Left hindlimb (tissue), 1 donor: ENCODE measurements at places on chromosomes 16 and 17.

- no peak for DNase-seq
Measured at GRCh38 chr16:27503662-27504061, 46.1 kb downstream of the GTF3C1 start.

GRCh38 chr17:63741143-63741407 lies 524 bp downstream of the STRADA start:
- no peak for DNase-seq

GRCh38 chr17:3986939-3987335 lies 22.7 kb upstream of the ATP2A3 start:
- no peak for DNase-seq

DNA sequence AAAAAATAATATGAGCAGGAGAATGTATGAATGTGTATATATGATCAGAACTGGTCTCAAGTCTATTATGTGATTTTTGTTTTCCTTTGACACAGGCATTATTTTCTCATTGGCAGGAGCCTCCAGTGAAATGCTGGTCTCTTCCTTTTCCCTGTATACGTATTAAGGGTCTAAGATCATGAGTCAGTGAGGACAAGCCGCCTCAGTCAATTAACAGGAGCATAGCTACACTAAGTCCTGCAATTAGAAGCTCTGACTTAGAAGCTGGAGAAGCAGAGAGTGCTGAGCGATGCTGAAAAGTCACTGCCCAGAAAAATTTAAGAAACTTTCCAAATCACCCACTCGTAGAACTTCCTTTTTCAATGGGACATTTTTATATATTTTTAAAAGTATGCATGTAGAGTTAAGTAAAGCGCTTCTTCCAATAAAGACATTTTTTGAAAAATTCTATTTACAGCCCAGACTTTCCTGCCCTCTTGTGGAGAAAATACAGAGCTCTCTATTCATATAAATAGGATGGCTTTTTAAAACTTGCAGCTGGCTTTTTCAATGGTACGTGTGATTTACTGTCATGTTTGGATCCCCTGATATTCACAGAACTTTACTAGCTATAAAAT lies 70.2 kb upstream of the PSMD7 start:
- DNase-seq: no peak

DNA sequence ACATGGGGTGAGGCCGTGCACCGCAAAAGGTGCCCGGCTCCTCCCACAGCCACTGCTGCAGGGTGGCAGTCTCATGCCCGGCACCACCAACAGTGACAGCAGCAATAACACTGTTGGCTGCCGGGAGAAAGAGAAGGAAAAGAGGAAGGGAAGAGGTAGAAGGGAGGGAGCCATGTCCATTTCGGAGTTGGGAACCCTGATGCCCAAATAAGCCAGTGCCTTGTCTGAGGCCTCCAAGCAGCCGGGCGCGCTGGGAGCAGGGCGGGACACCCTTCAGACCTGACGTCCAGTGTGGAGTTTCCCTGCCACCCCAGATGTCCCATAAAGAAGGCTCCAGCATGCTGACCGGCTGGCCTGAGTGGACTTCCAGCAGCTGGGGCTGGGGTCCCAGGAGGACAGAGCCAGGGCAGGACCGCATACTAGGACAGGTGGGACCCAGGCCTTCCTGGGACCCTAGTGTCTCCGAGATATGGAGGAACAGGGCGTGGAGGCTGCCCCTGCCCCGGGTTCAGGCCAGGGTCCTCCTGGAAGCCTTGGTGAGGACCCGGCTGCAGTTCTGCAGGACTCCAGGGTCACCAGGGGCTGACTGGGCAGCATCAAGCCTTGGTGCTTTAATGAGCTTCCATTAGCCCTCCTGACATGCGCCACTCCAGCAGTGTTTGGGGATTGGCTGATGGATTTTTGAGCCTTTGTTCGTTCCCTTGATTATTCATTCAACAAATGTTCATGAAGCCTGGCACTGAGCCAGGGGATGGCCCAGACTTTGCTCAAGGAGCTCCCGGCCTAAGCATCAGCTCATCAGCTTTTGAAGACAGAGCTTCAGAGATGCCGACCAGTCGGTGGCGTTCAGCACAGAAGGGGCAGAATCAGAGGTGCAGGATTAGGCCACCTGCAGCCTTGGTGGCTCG lies 223.6 kb upstream of the CIBAR2 start:
- no peak for DNase-seq

DNA sequence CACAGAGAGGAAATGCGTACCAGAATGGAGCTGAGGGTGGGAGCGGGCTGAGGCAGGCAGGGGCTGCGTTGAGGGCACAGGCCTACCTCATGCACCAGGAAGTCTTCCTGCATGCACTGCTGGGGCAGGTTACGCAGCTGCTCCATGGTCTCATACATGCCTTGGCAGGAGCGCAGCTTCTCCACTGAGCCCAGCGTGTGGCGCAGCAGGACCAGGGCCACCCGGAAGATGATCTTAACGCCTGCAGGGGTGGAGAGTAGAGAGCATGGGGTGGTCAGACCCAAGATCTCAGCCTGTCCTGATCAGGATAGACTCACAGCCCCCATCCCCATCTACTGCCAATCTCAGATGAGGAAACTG lies 3.4 kb upstream of the CD2BP2 start:
- peak; percentile 22 for DNase-seq

GRCh38 chr16:21203155-21203797 lies 8.1 kb downstream of the ZP2 start:
- no peak for DNase-seq

- DNase-seq: peak; percentile 65
Measured at GRCh38 chr16:67884-68789, 4.3 kb downstream of the RHBDF1 start.
